ENCODE measurements at places on chromosomes 5 and 9.

GRCh38 chr5:110545716-110546115, 180.8 kb downstream of the TMEM232 start:
- no peak for DNase-seq

DNA sequence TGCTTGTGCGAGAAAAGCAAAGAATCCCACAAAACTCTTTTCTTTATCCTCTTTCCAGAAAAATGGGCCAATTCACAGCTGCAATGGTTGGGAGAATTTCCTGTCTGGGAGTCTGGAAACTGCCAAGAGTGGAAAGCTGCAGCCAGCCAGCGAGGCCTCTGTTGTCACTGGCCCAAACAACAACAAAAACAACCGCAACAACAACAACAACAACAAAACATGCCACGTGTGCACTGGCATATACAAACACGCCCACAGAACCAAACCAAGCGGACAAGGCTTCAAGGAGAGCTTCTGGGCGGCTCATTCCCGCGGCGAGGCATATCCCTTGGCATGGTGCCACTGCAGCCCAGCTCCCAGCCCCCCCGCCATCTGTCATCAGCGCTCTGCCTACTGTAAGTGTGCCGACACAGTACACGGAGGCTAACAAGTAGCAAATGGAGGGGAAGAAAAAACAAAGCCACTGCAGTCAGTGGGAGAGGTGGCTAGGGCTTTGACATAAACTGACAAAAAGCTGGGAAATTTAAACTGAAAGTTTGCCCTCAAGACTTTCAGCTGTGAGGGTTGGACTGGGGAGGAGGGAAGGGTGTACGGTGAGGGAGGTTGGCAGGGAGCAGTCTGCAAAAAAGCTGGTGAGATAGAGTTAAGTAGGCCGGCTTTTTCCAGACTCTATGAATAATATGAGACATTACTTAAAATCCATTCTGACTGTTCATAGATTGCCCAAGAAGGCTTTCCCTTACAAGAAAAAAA, 165.0 kb upstream of the ZNF462 start:
- DNase-seq = no peak

DNA sequence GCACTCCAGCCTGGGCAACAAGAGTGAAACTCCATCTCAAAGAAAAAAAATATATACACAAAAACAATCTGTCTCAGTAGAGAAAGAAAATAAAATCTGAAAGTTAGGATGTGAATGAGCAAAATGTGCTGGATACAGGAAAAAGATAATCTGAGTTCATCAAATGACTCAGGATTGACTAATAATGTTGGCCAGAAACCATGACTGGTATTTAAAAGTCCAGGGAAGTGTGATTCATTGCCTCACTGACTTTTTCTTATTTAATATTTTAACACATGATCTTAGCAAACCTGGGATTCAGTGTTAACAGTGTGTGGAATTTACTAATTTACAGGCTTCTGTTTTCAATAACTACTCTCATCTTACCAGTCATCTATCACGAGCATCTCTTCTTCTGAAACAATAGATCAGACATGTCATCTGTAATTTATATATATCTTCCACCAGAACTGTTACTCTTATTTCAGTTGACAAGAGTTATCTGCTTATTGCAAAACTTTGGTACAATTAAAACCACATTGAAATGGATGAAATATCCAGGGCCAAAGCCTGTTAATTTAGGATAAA, 256.7 kb downstream of the CDH12 start:
- DNase-seq = no peak

DNA sequence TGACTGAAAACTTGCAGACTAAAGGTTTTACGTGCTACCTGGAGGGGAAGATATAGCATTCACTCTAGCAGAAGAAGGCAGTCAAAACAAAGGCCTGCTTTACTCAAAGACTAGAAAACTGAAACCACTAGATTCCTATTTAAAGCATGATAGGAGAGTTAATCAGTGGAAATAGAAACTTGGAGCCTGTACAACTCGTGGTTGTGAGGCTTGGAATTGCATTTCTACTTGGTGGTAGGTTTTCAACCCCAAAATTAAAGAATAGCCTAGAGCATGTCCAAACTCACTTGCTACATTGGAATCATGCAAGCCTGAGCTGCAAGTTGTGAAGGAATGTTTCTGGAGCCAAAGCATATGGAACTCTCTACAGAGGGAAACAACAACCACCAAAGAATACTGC, 1526.4 kb upstream of the NUDT12 start:
- DNase-seq = no peak

DNA sequence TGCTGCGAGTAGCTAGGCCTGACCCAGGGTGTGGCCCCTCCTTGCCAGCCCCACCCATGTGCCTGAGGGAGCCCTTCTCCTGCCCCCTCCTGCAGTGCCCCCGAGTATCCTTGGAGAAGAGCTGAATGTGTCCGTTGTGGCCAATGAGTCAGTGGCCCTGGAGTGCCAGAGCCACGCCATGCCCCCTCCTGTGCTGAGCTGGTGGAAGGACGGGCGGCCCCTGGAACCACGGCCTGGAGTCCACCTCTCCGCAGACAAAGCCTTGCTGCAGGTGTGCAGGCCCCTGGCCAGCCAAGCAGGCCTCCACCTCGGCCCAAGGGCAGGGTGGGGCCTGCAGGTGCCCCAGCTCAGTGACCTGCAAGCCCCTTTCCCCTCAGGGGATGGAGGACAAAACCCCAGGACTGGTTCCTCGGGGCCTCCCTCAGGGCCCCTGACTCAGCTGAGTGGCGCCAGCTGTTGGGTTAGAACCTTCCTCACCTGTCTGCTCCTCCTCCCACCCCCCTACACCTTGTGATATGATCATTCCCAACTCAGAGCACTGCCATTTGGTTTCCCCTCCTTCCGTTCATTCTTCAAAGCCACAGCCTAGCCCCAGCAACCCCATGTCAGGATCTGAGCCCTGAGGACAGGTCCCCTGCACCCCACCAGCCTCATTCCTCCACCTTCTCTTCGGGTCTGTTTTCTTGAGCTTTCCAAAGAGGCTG, 80.0 kb upstream of the ASS1 start:
- DNase-seq = no peak

GRCh38 chr5:172178301-172178987, 9.6 kb downstream of the STK10 start:
- no peak for DNase-seq

DNA sequence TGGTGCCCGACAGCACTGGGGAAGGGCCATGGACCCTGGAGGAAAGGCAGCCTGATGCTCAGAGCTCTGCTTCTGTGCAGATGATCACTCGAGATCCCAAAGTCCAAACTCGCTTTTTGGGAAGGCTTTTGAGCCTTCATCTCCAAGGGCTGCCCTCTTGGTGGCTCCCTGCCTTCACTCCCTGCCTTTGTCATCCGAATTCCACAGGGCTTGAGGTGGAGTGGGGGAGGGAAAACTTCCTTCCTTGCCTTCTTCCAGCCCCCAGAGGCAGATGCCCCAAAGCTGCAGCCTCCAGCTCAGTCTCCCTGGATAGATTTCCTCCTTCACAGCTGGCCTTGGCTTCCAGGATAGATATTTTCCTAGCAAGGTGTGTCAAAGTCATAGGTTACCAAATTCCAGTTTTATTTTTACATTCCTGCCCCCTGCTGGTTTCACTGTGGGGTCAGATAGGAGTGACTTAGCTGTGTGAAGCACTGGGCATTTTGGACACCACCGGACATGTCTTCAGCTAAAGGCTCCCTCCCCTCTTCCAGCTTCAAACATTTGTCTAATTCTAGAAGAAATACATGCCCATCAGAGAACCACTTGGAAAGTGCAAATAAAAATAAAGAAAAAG, 268.2 kb downstream of the HSPA4 start:
- DNase-seq = no peak

DNA sequence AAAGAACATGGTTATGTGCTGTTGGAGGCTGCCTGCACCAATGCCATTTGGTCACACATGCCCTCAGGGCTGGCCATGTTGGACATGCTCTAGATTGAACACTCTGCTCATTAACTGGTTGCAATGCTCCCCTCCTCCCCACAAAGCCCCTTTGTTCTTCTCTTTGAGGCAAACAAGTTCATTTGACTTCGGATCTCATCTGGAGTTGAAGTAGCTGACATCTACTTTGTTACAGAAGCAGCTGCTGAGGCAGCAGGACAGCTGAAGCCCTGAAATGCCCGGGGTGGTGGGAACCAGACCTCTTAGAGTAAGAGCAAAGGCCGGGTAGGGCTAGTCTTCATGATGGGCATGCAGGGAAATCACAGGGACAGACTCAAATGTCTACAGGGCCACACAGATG, 123.5 kb downstream of the APBA1 start:
- no peak for DNase-seq

DNA sequence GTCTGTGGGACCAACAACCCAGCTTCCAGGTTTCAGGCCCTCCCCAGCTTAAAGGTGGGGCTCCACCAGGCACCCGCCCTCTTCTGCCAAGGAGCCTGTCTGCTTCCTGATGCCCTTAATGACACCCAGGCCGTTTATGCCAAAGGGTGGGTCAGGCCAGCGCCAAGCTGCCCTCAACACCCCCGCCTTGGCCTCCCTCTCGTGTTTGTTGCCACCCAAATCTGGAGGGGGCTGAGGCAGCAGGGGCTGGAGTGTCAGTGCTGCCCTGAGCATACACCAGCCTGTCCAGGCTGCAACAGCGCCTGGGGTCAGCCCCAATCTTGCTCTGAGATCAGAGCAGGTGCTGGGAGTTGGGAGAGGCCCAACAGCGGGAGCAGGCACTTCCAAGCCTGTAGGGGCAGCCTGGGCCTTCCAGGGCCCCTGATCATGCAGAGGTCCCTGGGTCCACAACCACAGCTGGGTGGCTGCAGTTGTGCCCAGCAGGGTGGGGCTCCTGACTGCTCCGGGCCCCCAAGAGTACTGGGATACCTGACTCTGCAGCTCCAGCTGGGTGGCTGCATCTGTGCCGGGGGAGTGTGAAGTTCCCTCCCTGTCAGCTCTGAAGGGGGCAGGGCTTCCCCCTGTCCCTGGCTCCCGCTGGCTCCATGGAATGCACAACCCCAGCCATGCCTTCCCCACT, 34.5 kb upstream of the TYRP1 start:
- DNase-seq = no peak

DNA sequence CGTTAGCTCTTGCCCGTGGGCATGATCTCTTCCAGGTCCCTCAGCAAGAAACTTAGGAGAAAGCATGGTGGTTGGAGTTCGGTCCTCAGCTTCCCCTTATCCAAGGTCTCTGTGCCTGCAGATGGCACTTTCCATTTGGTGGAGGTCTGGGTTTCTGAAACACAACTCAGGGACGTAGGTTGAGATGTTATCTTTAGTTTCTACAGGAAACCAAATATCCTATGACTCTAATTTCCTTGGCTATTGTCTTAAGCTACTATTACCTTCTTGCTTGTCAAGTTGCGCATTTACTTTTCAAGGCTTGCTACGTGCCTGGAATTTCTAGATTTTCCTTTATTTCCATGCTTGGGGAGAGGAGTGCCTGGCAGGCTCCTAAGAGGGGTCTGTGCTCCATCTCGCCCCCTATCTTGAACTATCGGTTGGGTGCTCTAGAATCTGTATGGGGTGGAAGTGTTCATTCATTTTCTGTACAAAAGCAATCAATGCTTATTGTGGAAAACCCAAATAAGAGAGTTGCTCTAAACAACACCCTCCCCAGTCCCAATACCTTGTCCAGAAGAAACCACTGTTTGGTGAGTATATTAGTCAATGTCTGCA, 32.9 kb upstream of the KCNIP1 start:
- no peak for DNase-seq

GRCh38 chr9:129414377-129414992, 206.4 kb downstream of the C9orf50 start:
- DNase-seq = peak; percentile 16

- no peak for DNase-seq
Observed at GRCh38 chr5:144042156-144042555, 128.3 kb downstream of the YIPF5 start.

GRCh38 chr5:91957666-91958065, 574.5 kb upstream of the ARRDC3 start:
- DNase-seq = no peak

- no peak for DNase-seq
Observed at GRCh38 chr5:76104027-76104426, 20.8 kb downstream of the SV2C start.

GRCh38 chr9:113675475-113675941, 200.6 kb upstream of the ZNF618 start:
- DNase-seq = no peak

DNA sequence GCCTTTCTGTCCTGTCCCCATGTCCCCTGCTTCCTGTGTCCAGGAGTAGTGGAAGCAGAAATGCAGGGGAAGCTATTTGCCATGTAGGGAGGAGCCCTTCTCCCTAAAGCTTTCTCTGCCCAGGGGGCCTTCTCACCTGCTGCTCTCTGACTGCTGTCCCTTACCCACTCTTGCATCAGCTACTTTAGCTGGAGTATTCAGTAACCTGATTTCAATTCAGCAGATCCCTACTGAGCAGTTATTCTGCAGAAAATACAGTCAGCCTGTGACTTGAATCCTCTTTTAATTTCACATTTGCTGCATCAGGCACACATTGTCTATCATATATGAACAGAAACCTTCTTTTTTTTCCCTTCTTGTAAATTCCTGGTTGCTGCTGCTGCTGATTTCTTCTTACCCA, 90.4 kb downstream of the MVB12B start:
- no peak for DNase-seq

- no peak for DNase-seq
Observed at GRCh38 chr5:53041071-53041692, 52.0 kb downstream of the ITGA2 start.

DNA sequence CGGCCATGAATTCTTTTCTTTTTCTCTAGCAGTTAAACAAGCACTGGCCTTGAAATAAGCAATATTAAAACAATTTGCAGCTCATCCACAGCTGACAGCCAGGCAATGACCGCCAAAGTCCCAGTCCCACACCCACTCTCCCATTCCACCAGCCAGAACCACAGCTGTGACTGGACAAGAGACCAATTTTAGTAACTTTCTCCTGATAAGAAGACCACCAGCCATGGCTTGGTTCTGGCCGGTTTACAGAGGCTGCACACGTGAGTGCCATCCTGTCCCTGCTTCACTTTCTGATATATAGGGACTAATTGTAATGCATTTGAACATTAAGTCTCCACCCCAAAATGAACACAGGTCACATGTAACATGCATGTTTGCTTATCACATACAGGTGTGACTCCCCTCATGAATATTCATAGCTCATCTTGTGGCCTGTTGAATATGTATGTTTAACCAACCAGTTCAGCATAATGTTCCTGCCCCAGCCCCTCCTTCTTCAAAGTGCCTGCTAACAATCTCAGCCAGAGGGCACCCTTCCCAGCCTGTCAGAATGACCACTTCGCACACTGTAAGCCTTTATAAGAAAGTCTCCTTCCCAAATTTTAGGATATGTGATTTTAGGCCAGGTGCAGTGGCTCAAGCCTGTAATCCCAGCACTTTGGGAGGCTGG, 23.9 kb upstream of the FANCC start:
- no peak for DNase-seq
